Activated CD4-positive, alpha-beta T cell treated with anti-CD3 and anti-CD28 coated beads, Interleukin-10, Interleukin-2, amounts not matched to agents 100 ng/mL and 50 ng/mL, durations not matched to agents 16 hours and 8 hours (primary cell): ENCODE measurements at places on chromosomes 2 and 18.

DNA sequence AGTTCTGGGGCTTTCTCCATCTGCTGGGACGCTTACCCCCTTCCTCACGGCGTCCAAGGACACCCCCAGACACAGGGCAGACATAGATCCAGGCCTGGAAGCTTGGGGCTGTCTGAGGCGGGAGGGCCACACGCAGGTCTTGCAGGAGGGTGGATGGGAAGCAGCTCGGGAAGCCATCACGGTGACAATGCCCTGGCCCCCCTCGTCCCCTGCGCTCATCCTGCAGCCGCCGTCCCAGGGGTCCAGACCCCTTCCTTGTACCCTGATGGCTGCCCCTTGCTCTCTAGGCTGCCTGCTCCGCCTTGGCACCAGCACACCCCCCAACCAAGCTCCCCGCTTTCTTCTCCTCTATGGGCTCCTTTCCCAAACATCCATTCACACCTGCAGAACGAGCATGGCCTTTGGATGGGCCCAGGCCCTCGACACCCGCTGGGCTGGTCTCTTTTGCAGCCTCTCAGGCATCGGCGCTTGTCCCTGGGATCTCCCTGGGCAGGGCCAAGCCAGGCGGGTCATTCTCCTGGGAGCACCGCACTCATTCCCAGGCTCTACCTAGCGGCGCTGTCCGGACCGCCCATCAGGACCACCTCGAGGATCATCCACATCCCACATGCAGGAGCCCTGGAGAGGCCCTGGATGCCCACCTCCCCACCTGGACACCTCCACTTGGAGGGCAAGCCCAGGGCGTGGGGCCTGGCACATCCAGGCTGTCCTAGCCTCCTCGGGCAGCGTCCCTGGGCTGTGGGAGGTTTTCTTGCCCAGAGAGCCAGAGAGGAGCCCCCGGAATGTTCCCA lies 274.9 kb downstream of the NDUFA10 start:
- no peak for DNase-seq

DNA sequence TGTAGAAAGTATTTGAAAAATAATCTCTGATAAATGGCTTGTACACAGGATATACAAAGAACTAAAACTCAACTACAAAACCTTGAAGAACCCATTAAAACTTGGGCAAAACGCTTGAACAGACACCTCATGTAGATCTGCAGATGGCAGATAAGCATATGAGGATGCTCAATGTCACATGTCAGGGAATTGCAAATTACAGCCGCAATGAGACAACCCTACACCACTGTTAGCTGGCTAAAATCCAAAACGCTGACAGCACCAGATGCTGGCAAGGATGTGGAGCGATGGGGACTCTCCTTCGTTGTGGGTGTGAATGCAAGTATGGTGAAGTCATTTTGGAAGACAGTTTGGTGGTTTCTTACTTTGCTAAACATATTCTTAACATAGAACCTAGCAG lies 53.7 kb downstream of the SNTG2 start:
- DNase-seq = no peak

GRCh38 chr2:104290566-104290891 lies 563.4 kb upstream of the POU3F3 start:
- no peak for DNase-seq

- DNase-seq = no peak
These were observed 10.1 kb downstream of the CFAP65 start for GRCh38 chr2:219031005-219031738.

DNA sequence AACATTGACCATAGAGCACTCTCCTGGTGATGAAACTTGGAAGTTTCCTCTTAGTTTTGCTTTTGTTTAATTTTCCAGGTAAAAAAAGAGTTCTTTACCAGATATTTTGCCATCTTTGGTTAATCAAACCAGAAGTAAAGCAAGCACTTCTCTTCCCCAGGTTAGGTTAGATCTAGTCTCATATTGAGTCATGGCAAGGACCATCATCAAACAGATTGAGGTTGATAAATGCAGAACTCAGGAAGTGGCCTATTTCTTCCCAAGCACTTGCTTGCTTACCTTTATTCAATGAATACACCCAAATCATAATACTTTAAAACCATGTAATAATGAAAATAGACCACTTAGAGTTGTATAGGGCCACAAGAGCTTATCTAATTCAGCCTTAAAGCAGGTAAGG lies 23.4 kb downstream of the DNAH6 start:
- DNase-seq = peak; percentile 52

DNA sequence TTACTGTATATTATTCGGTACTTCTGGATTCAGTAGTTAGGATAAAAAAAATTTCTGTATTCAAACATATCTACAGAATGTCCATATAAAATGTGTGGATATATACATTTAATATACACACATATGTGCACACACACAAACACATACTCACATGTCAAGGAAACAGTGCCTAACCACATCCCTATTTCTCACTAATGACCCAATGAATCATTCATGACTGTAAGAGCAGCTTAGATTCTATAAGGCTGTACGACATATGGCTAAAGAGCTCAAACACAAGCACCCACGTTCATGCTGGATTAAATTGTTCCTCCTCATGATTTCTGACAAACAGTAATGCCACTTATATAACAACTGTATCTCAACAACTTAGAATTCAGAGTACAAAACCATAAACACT lies 457.3 kb downstream of the ADCYAP1 start:
- no peak for DNase-seq

- no peak for DNase-seq
These were observed 134.7 kb upstream of the CCDC150 start for GRCh38 chr2:196504788-196505187.

- DNase-seq = no peak
These were observed 260.0 kb downstream of the FIGN start for GRCh38 chr2:163475815-163476214.

DNA sequence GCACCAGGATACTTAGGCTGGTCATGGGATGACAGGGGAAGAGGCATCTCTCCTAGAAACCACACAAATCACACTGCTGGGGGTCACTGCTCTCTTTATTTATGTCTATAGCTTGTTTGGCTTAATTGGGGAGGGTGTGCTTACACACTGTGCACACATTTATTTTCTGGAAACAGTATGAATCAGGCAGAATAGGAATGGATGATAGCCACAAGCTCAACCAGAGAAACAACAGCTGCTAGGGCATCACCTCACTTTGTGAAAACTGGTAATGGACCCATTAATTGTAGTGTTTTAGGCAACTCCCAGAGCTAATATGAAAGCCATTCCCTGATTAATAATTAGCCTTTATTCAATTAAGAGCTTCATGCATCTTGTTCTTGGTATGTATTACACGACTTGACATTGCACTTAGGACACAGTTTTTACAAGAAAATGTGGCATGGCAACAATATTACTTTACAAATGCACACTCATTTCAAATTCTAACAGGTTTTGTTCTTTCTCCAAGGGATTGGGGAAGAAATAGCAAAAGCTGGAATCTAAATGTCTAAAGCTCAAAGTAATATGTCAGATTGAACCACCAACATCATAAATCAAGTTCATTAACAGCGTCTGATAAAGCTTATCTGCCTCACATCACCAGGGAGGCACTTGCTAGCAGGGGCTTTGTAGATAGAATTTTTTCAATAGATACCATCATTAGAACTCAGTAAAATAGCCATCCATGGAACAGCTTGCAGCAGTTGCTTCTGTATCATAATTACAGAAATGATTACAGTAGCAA lies 361.9 kb upstream of the FSHR start:
- no peak for DNase-seq

DNA sequence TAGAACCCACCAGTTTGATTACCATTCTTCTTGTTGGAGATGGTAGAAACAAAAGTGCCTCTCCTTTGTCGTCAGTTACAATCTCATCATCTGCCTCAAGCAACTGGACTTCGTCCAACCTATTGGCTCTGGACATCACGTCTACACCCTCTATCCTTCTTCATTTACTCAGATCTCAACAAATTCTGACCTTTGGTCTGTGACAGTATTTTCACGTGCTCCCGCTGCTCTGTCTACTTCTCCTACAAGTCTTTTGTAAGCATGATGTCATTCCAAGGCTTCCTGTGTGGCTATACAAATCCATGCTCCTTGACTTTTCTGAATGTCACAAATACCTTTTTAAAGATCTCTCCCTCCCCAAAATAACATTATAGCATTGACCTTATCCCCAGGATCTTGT lies 43.0 kb upstream of the PID1 start:
- DNase-seq = no peak

GRCh38 chr2:16015903-16016265 lies 75.5 kb downstream of the MYCN start:
- no peak for DNase-seq

GRCh38 chr2:171811245-171811628 lies 82.8 kb downstream of the SLC25A12 start:
- peak; percentile 9 for DNase-seq

- DNase-seq = peak; percentile 79
These were observed 171.2 kb downstream of the TMEM247 start for GRCh38 chr2:46650556-46651001.

DNA sequence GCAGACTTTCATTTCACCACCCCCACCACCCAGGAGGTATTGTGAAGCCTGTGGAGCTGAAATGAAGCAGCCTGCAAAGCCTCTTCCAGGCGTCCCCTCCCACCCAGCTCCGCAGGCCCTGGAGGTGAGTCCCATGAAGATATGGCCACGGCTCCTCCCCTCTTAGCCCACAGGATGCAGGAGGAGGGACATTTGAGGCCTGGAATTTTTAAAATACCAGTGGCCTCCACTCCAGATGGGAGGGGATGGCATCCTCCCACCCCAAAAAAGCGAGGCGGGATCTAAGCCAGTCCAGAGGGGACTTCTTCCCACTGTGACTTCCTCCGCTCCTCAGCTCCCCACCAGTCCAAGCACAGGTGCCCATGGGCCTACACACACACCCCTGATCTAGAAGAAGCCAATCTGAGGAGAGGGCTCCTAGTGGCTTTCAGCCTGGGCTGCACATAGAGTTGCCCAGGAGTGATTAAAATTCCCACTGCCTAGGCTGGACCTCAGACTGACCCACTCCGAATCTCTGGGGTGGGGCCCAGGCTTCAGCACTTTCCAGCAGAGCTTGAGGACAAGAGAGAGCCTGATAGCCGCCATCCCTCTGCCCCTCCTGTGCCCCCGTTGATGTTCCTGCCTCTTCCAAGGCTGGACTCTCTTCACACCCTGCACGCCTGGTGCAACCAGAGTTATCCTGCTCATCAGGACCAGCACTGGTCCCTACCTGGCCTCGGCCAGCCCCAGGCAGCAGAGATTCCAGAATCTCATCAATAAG lies 206.9 kb downstream of the TNS1 start:
- no peak for DNase-seq

DNA sequence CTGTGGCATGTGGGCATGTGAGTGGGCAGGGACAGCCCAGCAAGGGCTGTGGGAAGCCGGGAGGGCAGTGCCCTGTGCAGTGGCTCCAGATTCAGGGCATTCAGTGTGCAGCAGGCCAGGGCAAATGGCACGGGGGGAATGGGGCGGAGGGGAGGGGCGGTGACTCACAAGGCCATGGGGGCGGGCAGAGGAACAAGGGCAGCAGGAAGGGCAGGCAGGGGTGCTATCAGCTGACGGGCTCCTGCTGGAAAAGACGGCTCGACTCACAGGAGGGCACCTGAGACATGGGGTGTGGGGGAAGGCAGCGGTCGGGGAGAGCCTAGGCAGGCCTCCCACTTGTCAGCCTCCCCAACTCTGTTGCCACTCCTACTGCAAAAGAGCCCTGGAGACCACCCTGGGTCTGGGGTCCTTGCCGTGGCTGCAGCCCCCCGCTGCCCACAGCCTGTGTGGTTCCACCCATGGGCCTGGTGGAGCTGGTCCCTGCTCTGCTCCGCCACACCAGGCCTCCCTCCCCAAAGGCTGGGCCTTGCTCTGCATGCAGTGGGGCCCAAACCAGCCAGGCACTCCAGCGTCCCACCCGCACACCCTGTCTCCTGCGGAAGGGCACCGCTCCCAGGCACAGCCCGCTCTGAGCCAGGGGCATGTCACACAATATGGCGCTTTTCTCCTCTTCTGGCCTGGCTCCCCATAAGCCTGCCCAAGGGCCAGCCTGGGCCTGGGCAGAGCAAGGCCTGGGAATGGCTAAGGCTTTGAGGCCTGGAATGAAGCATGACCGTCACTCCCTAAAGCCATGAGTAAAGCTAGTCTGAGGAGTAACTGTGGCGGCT lies 25.9 kb downstream of the HS6ST1 start:
- DNase-seq = no peak

- DNase-seq = no peak
These were observed 5.1 kb downstream of the IL1RN start for GRCh38 chr2:113132414-113133021.

DNA sequence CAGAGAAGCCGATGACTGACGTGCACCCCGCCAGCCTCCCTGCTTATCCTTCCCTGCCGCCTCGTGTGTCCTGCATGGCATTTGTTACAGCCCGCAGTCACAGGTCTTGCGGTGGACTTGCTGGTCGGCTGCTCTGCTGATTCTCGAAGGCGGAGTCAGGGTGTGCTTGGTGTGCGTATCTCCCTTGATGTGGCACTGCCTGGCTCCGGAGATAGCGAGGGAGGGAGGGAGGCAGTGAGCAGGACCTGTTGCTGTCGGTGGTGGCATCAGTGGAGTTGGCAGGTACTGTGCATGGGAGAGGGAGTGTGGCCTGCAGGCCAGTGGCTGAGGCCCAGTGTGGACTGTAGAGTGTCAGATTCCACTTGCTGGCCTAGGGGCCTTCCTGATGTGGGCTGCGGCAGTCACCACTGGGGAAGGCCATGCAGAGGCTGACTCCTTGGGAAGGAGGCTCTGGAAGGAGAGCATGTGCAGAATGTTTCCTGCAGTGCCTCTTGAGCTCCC lies 198.9 kb downstream of the AGAP1 start:
- no peak for DNase-seq

GRCh38 chr18:2987876-2988790 lies 24.8 kb downstream of the LPIN2 start:
- DNase-seq = no peak

DNA sequence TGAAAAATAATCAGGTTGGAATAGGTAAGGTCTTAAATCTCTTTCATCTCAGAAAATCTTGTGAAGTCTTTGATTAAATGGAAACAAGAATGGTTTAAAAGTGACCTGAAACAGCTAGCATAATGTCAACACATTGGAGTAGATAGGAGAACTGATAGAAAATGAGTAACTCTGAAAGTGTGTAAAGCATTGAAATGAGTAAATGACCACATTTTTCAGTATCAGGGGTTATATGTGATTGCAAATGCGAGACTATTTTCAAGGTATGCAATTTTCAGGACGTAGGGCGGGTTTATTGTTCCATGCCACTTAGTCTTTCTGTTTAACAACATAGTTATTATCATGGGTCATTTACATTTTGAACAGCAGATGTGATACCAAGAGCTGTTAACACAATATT lies 1383.2 kb downstream of the LRP1B start:
- DNase-seq = peak; percentile 0

DNA sequence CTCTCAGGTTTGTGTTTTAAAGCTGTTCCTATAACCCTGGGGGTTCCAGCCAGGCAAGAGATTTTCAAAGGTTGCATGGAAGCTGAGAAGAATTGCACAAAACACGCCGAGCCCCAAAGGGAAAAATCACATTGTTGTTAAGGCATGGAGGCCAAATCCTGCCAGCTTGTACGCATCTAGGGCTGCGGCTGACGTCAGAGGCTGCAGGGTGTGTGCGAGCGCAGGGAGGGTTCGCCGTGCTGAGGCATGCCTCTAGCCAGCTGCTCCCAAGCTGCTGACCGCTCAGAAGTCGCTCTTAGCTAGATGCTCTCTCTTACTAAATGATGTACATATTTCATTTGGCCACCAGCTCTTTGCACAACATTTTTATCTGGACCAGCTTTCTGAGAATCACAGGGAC lies 191.8 kb downstream of the LPIN1 start:
- no peak for DNase-seq
